ENCODE measurements at places on chromosomes 5 and 9.

- H3K27ac ChIP-seq: no peak overlapping the region
- peaks cover 10% of the 10 kb centered on the region for H3K4me1 ChIP-seq
- no peaks in the 10 kb centered on the region for H3K36me3 ChIP-seq
- H3K4me3 ChIP-seq: no peak overlapping the region
- no peaks in the 10 kb centered on the region for H3K27me3 ChIP-seq
These were observed 584.6 kb upstream of the CDH18 start for GRCh38 chr5:20572614-20573013.

- no peak for DNase-seq
- peaks cover 4% of the 10 kb centered on the region for H3K4me1 ChIP-seq
- no peaks in the 10 kb centered on the region for H3K27me3 ChIP-seq
- peaks cover 7% of the 10 kb centered on the region for H3K36me3 ChIP-seq
- no peak overlapping the region for H3K4me3 ChIP-seq
- no peak overlapping the region for H3K27ac ChIP-seq
These were observed 8.7 kb upstream of the AHRR start for GRCh38 chr5:312845-313244.

- H3K4me1 ChIP-seq: peaks cover 64% of the 10 kb centered on the region
- no peaks in the 10 kb centered on the region for H3K36me3 ChIP-seq
- peak overlapping the region; percentile 87 for H3K27ac ChIP-seq
- H3K4me3 ChIP-seq: no peak overlapping the region
- no peaks in the 10 kb centered on the region for H3K27me3 ChIP-seq
These were observed 44.3 kb downstream of the SH3RF2 start for GRCh38 chr5:145980718-145981117.

DNA sequence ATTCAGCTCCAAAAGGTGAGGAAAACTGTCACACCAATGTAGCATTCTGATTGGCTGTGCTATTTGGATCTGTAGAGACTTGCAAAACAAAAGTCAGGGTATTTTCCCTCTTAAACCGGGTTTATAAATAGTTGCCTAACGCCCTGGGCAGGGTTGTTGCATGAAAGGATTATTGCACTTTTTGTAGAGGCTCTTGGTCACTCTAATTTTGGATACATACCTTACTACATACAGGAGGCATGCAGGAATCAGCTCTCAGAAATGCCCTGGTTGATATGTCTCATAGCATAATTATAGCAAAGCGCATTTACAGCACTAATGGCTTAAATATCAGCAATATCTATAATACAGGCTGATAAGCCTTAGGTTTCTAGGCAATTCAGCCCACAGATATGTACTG is 200.0 kb upstream of the GDNF start:
- H3K36me3 ChIP-seq: no peaks in the 10 kb centered on the region
- H3K27ac ChIP-seq: no peak overlapping the region

DNA sequence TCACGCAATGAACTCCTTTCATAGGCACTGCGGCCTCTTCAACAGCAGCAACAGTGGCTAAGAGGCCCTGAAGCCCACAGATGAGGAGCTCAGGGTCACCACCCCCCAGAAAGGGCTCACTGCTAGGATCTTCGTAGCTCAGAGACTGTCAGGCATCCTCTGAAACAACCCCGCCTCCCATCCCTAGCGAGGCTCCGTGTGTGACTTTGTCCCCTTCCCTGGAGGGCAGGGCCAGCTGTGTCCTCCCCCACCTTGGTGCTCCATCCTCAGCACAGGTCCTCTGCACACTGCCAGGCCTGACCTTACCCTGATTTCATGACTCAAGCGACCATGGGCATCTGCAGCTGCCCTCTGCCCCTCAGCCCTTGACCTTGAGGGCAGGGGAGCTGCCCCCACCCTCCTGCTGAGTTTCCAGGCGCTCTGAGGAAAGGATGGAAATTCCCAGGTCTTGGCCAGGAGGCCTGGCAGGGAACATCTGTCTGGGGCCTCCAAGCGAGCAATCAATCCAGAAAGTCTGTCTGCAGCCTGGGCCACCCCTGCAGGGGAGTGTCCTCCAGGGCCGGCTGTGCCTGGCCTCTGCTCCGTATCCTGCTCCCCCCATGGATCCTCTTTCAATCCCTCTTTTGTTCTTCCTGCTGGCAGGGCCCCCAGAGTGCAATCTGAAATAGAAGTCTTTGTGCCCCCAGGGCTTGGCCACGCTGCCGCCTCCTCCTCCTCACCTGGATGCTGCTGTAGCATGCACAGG is 6.8 kb upstream of the IRX4 start:
- DNase-seq: no peak
- no peak overlapping the region for H3K27ac ChIP-seq
- H3K4me3 ChIP-seq: no peak overlapping the region
- peaks cover 71% of the 10 kb centered on the region for H3K27me3 ChIP-seq
- H3K36me3 ChIP-seq: no peaks in the 10 kb centered on the region

DNA sequence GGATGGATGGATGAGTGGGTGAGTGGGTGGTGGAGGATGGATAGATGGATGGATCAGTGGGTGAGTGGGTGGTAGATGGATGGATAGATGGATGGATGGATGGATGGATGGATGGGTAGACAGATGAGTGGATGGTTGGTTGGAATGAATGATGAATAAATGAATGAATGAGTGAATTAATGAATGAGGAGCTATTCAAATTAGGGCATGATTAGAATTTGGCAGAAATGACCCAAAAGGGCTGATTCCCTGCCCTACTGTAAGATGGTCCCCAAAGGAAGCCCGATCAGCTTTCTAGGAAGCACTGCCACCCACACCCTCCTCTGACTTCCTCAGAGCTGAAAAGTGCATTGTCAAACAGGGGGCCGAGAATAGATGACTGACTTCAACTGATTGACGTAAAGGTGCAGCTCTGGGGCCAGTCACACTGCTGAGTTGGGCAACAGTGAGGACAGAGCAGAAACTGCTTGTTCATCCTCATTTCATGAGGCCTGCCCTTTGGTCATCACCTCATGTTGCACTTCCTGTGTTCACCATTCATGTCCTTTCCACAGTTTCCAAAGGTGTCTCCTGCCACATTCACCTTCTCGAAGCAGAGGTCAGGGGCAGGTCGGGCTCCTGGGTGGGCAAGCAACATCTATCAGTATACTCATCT is 34.3 kb downstream of the NIPAL4 start:
- no peaks in the 10 kb centered on the region for H3K4me1 ChIP-seq
- no peaks in the 10 kb centered on the region for H3K36me3 ChIP-seq
- no peaks in the 10 kb centered on the region for H3K27me3 ChIP-seq
- H3K4me3 ChIP-seq: no peak overlapping the region
- no peak for DNase-seq
- H3K27ac ChIP-seq: no peak overlapping the region

DNA sequence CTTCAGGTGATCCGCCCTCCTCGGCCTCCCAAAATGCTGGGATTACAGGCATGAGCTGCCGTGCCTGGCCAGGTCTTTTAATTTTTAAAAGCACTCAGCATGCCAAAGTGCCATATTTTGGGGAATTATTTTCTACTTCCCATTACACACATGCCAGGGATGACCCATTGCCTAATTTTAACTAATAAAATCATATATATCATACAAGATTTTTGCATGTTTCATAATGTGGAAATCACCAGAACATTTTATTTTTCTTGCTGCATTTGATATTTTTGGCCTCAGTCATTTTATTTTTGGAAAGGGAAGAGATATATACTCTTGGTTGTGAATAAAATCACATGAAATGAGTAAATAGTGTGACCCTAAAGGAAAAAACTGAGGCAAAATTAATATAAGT is 45.3 kb upstream of the TENT2 start:
- DNase-seq: no peak
- no peak overlapping the region for H3K27ac ChIP-seq
- no peaks in the 10 kb centered on the region for H3K27me3 ChIP-seq
- no peak overlapping the region for H3K4me3 ChIP-seq
- no peaks in the 10 kb centered on the region for H3K4me1 ChIP-seq

- H3K27me3 ChIP-seq: peaks cover 31% of the 10 kb centered on the region
- no peak for DNase-seq
- no peak overlapping the region for H3K4me3 ChIP-seq
- H3K36me3 ChIP-seq: no peaks in the 10 kb centered on the region
- no peak overlapping the region for H3K27ac ChIP-seq
These were observed 20.4 kb upstream of the CEP72 start for GRCh38 chr5:591746-592145.

DNA sequence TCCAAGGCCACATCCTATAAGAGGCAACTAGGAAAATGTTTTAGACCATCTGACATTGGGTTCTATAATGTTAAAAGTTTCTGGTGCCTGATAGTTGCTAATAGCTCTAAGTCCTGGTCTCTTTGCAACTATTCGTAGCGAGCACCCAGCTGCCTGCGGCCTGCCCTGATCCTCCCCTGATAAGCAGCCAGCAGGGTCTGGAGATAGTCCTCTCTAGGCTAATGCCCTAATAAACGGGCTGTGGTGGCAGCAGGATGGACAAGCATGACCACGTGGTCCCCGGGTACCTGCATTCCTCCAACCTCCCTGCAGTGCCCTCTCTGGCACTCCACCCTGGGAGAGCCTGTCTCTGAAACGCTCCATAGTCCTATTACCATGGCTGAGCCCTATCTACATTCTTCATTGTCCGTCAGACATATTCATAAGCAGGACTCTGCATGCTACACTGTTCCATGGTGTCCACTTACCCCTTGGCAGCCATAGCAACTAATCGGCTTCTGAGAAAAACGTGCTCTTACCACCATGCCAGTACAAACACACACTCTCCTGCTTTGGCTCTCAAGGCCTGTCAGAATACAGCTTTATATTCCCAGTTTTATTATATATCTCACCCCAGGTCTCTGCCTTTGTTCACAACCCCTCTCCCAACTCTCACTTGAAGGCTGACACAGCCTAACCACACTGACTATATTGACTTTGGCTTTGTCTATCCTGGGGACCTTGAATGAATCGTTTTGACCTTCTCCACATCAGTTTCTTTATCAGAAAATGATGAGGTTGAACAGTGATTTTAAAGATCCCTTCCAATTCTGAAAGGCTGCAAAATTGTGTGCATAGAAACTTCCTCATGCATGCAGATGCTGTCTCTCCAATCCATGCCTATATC is 49.9 kb upstream of the DAPK1 start:
- no peak overlapping the region for H3K27ac ChIP-seq
- no peak for DNase-seq
- H3K4me1 ChIP-seq: no peaks in the 10 kb centered on the region
- H3K36me3 ChIP-seq: no peaks in the 10 kb centered on the region
- no peak overlapping the region for H3K4me3 ChIP-seq
- no peaks in the 10 kb centered on the region for H3K27me3 ChIP-seq

- no peaks in the 10 kb centered on the region for H3K36me3 ChIP-seq
- no peak overlapping the region for H3K4me3 ChIP-seq
- H3K27me3 ChIP-seq: no peaks in the 10 kb centered on the region
- no peak overlapping the region for H3K27ac ChIP-seq
- no peaks in the 10 kb centered on the region for H3K4me1 ChIP-seq
These were observed 168.7 kb upstream of the FST start for GRCh38 chr5:53311681-53312080.

GRCh38 chr9:135127718-135128670 is 40.5 kb downstream of the OLFM1 start:
- H3K4me1 ChIP-seq: no peaks in the 10 kb centered on the region
- H3K27ac ChIP-seq: no peak overlapping the region
- H3K36me3 ChIP-seq: no peaks in the 10 kb centered on the region
- H3K27me3 ChIP-seq: no peaks in the 10 kb centered on the region
- DNase-seq: no peak

- H3K4me1 ChIP-seq: no peaks in the 10 kb centered on the region
- H3K27ac ChIP-seq: no peak overlapping the region
- DNase-seq: no peak
- no peaks in the 10 kb centered on the region for H3K36me3 ChIP-seq
- H3K4me3 ChIP-seq: no peak overlapping the region
These were observed 361.2 kb downstream of the NPR3 start for GRCh38 chr5:33072296-33072695.

GRCh38 chr9:106864373-106865143 is 1.6 kb downstream of the ZNF462 start:
- DNase-seq: peak; percentile 60
- H3K4me3 ChIP-seq: peak overlapping the region; percentile 61
- H3K27me3 ChIP-seq: no peaks in the 10 kb centered on the region
- H3K4me1 ChIP-seq: peaks cover 9% of the 10 kb centered on the region

- no peaks in the 10 kb centered on the region for H3K4me1 ChIP-seq
- H3K27ac ChIP-seq: no peak overlapping the region
- H3K27me3 ChIP-seq: no peaks in the 10 kb centered on the region
- H3K36me3 ChIP-seq: no peaks in the 10 kb centered on the region
These were observed 653.1 kb upstream of the KLF4 start for GRCh38 chr9:108142504-108143201.

DNA sequence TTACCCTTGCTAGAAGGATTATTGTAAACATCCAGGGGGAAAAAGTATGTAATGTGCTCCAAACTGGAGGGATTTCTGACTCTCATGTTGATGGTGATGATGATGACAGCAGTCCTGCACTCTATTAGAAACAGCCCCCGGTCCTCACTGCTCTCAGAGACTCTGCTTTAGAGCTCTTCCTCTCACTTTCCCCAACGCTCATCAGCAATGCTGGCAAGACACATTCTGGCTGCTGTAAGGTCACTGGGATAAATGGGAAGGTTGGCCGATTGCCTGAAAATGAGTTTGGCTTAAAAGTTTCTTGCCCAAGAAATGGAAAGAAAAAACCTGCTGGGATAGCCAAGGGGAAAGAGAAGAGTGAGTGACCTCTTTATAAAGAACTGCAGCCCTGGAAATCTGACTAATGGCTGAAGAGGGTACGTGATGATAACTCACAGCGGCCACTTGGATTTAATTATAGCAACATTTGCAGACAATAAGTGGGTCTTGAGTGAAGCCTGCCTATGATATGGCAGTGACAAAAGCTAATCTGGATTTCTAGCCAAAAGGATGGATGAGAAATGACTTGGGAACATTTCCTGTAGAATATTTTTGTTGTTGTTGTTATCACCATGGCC is 235.8 kb downstream of the TMEM38B start:
- H3K4me3 ChIP-seq: no peak overlapping the region
- H3K36me3 ChIP-seq: no peaks in the 10 kb centered on the region
- peaks cover 25% of the 10 kb centered on the region for H3K4me1 ChIP-seq

DNA sequence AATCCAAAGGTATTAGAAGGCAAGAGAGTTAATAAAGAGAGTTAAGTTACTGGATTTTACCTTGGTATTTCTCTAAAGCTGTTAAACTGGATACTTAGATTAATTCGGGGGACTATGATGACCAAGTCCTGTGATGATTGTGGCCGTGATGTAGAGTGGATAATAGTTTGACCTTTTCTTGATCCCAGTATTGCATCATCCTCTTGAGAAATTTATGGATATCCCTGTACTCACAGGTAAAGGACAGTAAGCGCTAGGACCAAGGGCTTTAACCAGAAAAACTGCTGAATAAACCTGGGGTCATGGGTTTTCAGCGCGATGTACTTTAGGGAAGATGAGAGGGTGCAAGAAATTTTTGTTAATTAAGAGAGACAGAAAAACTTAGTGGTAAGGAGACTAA is 8.3 kb downstream of the OR13C8 start:
- H3K27ac ChIP-seq: no peak overlapping the region
- no peaks in the 10 kb centered on the region for H3K36me3 ChIP-seq
- no peaks in the 10 kb centered on the region for H3K4me1 ChIP-seq
- DNase-seq: no peak
- no peak overlapping the region for H3K4me3 ChIP-seq

DNA sequence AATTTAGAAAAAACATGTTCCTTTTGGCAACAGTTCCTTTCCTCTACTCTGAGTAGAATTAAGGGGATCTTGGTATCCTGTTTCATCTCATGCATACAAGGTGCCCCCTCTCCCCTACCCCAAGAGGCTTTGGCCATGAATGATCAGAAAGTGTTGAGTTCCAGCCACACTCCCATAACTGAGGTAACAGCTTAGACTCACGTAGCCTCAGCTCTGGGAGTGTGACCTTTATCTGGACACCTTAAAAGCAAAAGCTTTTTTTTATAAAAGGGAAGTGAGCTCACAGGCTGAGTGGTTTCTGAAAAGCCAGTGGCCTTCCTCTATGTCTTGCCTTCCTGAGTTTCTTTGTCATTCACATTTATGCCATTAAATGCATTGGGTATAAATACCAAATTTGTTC is 900 bp upstream of the HAVCR2 start:
- no peaks in the 10 kb centered on the region for H3K4me1 ChIP-seq
- H3K4me3 ChIP-seq: no peak overlapping the region
- no peaks in the 10 kb centered on the region for H3K36me3 ChIP-seq
- no peaks in the 10 kb centered on the region for H3K27me3 ChIP-seq
- no peak for DNase-seq
